ENCODE measurements at places on chromosomes 11 and 22.

- DNase-seq = no peak
These were observed 251.8 kb downstream of the NTM start for GRCh38 chr11:131622193-131622592.

DNA sequence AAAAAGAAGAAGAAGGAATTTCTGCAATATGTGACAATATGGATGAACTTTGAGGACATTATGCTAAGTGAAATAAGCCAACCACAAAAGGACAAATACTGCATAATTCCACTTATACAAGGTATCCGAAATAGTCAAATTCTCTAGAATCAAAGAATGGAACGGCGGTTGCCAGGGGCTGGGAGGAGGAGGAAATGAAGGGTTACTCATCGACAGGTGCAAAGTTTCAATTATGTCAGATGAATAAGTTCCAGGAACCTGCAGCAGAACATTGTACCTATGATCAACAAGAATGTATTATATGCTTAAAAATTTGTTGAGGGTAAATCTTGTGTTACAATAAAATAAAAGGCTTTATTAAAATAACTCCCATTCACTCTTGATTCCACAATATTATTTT lies 49.0 kb downstream of the SC5D start:
- DNase-seq = no peak

GRCh38 chr11:117177534-117178209 lies 871 bp upstream of the SIDT2 start:
- DNase-seq = no peak

- no peak for DNase-seq
These were observed 159.4 kb downstream of the MPPED1 start for GRCh38 chr22:43571181-43571580.

DNA sequence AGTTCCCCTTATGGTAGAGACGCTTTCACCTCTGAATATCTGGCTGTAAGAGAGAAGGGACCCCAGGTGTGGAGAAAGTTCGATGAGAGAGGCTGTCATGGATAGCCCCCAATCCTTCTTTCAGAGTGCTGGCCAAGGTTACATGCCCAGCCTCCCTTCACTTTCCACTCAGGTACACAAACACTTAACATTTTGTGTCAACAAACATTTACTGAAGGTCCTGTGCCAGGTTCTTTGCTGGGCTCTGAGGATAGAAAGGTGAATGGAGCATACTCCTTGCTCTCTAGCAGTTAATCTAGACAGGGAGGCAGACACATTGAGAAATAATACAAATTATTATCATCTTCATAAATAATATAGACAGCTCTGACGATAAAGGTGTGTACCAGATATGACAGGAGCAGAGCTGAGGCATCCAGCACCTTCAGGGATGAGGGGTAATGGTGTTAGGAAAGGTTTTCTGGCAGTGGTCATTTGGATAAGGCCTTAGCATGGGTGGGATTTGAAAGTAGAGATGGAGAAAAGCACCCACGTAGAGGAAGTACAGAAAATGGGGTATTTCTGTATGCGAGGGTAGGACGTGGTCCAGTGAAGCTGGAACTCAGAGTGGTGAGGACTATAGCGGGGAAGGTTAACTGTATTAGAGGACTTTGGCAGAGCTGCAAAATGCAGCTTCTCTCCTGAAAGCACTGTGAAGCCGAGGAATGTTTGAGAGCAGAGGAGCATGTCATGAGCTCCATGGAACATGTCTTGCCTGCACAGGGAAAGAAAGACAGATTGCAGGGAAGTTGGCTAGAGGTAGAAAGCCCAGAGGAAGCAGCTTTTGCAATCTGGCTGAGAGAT lies 19.6 kb downstream of the PPFIBP2 start:
- DNase-seq = no peak

DNA sequence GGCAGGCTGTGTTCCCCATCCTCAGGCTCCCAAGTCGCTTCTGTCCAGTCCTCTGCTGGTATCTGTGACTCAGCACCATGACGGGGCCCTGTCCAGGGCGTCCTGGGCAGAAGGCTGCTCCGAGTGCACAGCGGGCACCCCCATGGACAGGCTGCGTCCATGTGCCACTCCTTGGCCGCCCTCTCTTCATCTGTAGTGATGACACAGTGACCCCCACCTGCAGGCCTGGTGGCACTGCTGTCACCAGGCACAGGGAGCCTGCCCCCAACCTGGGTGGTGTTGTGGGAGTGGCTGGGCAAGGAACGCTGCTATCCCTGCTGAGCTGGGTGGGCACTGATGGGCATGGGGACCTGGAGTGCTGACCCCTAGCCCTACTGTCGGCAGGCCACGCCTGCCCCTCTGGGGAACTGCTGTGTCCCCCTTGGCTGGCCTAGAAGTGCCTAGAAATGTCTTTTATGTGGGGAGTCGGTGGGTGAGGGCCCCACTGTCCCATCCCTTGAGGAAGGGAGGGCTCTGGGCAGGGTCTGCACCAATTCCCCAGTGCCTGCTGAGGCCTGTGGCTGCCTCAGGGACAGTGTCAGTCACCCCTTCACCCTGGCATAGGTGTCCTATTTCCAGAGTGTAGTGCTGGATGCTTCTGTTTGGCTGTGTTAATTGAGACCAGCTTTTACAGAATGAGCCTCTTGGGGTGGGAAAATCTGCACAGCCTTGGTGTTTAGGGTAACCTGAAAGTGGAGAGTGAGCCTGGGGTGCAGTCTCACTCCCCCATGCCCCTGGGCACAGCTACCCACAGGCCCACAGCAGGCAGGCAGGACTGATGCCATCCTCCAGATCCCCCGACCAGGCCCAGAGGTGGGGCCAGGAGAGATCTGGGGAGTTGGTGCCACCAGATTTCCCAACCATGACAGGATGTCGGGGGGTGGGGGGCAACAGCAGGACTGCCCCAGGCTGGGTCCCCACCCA lies 34.5 kb downstream of the RTN4R start:
- no peak for DNase-seq

- DNase-seq = no peak
These were observed 60.5 kb downstream of the CACNG2 start for GRCh38 chr22:36643033-36643432.

DNA sequence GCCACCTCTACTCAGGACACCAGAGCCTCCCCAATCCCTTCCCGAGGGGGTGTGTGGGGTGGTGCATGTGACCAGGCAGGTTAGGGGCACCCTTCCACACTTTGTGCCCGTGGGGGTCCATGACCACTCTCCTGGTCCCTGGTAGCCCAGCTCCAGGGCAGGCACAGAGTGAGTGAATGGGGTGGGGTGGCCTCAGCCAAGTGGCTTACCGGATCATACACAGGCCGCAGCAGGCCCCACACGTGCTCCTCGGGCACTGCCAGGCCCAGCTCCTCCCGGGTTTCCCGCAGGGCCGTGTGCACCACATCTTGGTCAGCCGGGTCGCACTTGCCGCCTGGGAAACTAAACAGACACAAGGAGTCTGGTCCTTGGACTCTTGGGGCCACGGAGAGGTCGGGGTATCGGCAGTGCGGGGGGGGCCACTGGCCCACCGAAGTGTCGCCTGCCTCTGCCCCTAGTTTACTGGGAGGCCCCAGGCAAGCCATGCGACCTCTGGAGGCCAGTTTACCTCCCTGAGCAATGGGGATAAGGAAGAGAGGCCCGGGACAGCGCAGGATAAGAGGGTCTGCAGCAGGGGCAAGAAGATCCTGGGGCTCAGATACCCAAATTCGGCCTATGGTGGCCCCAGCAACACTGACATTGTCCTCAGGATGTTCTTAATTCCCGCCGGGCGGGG lies 889 bp downstream of the NUDT8 start:
- no peak for DNase-seq

DNA sequence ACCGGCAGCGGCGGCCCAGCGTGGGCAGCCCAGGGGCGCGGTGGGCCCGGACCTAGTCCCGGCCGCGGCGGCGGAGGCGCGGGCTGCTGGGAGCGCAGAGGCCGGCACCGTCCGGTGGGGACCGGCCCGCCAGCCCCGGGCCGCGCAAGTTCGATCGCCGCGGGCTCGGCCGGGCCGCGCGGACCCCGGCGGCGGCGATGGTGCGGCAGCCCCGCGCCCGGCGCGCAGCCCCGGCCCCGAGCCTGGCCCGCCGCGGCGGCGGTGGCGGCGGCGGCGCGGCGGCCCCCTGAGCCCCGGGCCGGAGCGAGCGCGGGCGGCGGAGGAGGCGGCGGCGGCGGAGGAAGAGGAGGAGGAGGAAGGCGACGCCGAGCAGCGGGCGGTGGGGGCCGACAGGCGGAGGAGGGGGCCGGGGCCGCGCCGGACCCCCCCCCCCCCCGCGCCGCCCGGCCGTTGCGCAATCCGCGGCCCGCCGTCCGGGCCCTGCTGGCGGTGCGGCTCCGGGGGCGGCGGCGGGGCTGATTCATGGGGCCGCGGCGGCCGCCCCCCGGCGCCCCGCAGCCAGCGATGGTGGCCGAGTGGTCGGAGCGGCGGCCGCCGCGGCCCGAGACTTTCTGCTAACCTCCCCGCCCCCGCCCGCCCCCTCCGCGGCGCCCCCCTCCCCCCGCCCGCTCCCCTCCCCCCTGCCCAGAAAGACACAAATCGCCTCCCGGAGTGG lies 1251.9 kb downstream of the BRD1 start:
- DNase-seq = no peak

- no peak for DNase-seq
These were observed 43.0 kb upstream of the MYO18B start for GRCh38 chr22:25698978-25699377.

DNA sequence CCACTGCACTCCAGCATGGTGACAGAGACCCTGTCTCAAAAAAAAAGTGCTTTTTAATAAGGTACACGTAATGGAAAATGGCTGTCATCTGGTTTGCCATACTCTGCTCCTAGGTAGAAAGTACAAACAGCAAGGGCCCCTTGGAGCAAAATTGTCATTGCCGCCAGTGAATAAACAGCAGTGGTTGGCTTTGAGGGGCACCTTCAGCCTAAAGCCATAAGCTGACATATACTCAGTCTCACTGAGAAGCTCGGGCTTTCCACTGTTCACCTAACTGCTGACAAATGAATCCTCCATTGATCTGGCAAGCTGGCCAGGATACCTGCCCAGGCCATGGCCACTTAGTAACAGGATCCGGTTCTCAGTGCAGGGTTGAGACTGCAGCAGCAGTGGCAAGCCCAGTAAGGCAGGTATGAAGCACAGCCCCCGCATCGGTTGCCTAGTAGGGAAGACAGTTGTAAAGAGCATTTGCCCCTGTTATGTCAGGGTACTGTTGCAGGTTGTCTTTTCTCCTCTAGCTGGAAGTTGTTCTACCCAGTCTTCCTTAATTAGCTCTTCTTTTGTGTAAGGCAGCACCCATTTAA lies 38.8 kb downstream of the MARK2 start:
- DNase-seq = no peak

- no peak for DNase-seq
These were observed 7.8 kb upstream of the CELSR1 start for GRCh38 chr22:46545086-46545792.

DNA sequence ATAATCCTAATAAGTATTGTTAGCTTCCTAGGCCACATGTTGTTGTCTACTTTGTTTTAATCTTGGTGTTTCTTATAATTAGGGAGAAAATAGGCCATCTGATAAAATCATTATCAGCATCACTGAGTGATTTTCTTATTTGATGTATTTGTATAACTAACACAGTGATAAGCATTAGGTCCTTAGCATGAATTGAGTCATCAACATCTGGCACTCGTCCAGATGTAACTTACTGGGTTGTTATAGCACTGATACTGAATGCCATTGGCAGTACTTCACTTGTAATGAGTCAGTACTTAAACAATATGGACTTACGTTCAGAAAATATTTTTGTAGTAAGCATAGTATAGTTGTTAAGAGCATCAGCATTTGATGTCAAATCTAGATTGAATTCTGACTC lies 16.2 kb downstream of the API5 start:
- DNase-seq = no peak

DNA sequence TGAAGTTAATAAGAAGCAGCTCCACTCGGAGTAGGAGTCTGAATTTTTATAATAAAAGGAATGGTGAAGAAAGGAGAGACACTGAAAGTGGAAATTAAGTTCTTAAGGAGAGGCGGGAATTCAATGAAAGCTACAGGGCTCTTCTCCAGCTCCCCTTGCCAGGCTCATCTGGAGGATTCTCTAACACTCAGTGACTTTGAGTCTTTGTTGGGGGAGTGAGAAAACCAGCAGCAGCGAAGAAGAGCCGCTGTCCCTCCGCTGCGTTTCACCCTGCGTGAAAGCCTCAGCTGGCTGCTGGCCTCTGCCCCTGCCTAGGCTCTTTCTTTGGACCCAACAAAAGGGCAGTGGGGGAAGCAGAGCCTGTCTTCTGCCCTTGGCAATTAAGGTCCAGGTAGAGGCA lies 113.0 kb downstream of the NTM start:
- no peak for DNase-seq

DNA sequence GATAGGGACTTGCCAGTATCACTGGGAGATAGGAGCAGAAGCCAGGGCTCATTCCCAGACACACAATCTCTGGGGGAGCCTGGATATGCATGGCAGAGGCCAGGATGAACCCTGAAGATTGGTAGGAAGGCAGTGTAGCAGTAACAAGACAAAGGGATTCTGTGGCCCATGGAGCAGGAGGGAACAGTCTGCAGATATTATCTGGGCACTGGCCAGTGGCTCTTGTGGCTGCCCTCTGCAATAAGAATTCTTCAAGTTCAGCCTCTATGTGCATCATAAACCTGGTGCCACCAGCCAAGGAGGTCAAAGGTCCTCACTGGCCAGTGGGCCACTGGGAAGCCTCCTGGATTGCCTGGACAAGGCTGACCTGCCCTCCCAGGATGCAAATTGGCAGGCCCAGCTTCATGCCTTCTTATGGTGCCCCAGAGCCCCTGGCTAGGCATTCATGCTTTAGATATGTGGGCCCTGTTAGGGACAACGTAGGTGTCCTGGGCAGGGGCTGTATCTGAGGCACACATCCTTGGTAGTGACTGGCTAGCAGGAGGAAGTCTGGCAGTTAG lies 29.2 kb downstream of the KCNQ1OT1 start:
- DNase-seq = no peak

DNA sequence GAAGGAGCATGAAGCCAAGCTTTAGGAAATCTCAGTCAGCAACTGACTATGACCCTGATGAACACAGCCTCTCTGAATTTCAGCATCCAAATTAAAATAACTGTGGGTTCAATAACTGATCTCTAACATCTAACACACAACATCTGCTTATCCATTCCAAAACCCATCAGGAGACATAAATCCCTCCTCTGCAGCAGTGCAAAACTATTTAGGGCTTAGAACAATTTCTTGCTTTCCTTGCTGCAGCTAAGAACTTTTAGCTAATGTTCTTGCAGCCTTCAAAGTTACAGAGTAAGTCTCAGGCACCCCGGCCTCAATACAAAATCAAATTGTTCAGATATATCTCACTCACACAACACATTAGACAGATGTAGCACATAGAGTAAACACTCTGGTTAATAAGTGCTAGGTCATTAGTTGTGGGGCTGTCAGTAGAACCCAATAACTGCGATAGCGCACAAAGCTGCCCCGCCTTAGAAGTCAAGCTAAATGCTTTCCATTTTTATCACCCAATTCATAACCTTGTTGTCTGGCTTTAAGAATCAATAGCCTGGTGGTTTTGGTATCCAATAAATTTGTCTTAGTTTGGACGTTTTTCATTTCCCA lies 139.6 kb downstream of the LARGE1 start:
- no peak for DNase-seq

DNA sequence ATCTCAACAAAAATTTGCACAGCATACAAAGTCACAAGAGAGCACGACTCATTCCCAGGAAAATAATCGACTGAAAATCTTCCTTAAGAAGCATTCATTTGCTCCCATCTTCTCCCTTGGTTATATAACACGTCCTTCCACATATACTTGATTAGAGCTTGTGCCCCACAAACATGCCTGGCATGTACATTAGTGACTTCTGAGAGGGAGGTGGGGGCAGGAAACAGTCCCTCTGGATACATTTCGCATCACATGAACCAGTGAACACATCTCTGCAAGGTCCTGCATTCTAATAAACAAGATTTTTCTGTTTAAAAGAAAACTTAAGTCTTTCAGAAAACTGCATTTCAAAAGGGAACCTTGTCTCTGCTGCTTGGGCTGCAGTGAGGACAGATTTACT lies 54.1 kb upstream of the IGLL5 start:
- DNase-seq = no peak
